ENCODE measurements at places on chromosomes 1 and 21.

- DNase-seq, result no peak
Measured at GRCh38 chr1:246661451-246661850, 62.8 kb upstream of the SCCPDH start.

DNA sequence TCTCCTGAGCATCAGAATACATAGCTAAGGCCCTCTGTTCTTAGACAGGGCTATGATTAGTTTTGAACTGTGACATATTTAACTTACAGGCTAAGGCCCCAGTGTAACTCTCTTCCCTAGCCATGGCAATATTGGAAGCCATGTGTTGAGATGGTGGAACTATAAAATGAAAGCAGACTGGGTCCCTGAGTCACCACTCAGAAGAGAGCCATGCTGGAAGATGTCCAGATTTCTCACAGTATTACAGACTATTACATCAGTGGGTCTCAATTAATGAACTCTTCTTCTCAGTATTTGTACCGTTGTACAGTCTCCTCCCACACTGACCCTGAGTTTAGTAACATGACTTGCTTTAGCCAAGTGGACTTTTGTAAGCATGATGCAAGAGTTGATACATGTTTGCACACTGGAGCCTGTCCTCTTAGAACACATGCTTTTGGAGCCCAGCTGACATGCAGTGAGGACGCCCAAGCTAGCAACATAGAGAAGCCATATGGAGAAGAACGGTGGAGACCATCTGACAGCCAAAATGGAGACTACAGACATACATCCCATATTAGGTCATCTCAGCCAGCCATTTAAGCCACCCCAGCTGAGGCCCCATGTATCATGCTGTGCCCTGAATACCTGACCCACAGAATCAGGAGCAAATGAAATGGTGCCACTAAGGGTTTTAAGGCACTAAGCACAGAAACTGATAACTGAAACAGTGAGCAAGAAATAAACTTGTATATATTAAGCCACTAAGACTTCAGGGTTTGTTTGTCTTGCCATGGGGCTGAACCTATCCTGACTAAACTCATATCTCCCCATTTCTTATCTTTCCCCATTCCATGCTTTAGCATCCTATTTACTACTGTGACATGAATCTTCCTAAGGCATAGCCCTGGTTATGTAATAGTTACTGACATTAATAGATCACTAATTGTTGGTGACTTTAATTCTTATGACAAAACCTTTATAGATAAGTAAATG is 24.4 kb downstream of the TBX15 start:
- no peak for DNase-seq

- no peak for DNase-seq
Measured at GRCh38 chr1:38071312-38072256, 25.0 kb upstream of the POU3F1 start.

DNA sequence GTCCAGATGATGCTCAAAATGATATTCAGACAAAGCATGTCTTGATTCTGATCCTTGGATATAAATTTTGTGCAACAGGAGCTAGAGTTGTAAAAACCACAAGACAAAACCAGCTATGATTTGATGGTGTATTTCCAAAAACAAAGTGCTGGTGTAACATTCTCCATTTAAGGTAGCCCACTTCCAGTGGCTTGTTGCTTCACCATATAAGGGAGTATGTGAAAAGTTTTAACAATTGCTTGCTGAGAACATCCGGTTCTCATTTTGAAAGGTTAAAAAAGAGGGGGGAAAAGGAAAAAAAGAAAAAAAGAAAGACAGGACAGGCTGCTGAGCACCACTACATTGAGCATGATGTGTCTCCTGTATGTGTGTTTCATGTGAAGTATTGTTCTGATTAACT is 123.6 kb downstream of the MACF1 start:
- no peak for DNase-seq

Measured in NK-92 treated with Interleukin-12 subunit alpha and Interleukin-12 subunit beta, amount 100 ng/mL, for 24 hours (cell line).